NCI-H510A treated with DMSO at 0.1 percent for 48 hours (cell line): ENCODE measurements at places on chromosomes 5 and 9.

- DNase-seq = no peak
Measured at GRCh38 chr9:18699764-18700163, 225.8 kb downstream of the ADAMTSL1 start.

GRCh38 chr9:133714606-133715294 lies 23.4 kb downstream of the SARDH start:
- DNase-seq = no peak

DNA sequence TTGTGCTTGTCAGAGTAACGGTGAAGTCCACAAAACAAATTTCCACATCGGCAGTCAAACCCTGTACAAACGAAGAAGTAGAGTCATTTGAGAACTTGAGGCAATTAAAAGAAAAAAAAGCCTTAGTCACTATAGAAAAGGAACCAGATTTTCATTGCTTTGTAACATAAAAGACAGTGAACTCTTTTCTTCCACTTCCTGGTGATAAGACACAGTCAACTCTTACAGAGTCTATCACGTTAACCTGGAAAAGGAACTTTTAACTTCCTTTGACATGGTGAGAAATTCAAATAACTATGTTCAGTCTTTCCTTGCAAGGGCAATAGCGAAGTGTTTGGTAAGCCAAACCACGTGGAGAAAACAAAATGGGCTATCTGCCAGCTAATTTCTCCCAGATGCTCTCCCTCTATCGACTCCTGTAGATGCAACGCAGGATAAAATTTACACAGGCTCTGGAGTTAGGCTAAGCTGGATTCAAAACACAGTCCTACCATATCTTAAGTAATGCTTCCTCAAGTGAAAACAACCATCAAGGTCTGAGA lies 8.9 kb downstream of the ZFAND5 start:
- no peak for DNase-seq

- peak; percentile 8 for DNase-seq
Measured at GRCh38 chr9:121439711-121440664, 59.7 kb downstream of the GGTA1 start.

GRCh38 chr9:31520301-31521085 lies 864.0 kb upstream of the ACO1 start:
- DNase-seq = no peak

DNA sequence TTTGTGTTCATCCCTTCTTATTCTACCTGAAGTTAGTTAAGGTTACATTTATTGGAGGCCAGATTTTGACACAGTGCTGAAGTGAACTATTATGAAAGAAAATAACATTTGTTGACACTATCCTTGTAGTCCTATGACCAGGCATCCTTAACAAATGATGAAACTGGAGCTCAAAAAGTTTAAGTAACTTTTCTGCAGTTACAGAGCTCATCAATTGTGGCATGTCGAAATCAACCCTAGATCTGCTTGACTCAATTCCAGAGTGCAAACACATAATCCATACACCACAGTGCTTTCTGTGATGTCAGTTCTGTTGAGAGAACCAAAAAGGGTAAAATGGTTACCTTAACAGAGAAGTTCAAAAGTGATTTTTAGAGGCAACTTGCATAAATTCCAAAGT lies 28.6 kb downstream of the KCNN2 start:
- DNase-seq = no peak

DNA sequence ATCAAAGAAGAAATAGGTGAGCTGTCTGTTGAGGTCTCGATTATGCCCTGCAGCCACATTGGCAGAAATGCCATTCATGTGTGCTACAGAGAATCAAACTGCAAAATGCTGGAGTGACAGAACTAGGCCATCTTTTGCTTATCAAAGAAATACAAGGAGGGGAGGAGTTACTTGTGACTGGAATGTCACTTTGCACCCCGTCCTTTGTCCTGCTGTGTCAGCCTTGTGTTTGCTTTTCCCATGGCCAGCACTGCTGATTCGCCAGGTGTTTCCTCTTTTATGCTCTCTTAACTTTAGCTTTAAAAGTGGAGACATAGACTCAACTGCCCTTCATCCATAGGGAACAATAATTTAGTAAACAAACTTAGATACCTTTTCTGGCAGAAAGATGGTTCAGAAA lies 54.3 kb downstream of the SLC46A2 start:
- peak; percentile 96 for DNase-seq

- no peak for DNase-seq
Measured at GRCh38 chr5:30539004-30539634, 654.4 kb upstream of the CDH6 start.

DNA sequence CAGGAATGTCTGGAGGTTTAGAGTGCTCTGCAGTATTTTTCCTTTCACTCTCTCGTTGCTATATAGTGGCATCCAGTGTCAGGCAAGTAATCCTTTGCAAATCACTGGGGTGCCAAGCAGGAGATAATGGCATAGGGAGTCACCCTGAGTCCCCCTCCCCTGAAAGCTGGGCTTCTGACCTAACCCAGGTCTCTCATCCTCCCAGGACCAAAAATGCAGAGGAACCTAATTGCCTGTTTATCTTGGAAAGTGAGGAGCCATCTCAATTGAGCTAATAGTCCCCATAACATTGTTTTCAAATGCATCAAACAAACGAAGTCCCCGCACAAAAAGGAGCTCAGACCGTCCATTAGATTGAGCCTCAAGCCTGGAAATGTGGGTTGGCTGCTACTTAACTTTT lies 368.0 kb upstream of the IRX2 start:
- no peak for DNase-seq

DNA sequence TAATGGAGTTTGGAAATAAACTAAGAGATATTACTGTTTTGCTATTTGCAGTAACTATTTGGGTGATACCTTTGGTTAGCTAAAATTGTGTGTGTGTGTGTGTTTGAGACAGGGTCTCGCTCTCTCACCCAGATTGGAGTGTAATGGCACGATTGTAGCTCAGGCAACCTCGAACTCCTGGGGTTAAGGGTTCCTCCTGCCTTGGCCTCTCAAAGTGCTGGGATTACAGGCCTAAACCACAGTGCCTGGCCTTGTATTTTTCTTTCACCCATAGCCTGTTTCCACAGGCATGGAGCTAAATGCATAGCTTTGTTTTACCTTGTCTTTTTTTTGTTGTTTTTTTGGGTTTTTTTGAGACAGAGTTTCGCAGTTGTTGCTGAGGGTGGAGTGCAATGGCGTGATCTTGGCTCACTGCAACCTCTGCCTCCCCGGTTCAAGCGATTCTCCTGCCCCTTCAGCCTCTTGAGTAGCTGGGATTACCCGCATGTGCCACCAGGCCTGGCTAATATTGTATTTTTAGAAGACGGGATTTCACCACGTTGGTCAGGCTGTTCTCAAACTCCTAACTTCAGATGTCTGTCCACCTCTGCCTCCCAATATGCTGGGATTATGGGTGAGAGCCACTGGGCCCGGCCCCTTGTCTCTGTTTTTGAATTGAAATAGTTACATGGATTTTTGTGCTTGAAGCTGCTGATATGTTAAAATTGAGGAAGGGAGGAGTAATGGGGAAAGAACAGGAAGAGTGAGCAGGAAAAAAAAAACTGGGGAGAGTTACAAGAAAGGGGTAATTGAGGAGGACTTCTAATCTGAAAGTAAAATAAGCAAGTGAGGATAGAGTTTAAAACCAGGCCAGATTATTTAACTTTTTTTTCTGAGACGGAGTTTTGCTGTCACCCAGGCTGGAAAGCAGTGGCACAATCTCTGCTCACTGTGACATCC lies 5.7 kb downstream of the GPBP1 start:
- no peak for DNase-seq

- DNase-seq = no peak
Measured at GRCh38 chr9:114003758-114004157, 74.3 kb downstream of the AMBP start.

- DNase-seq = no peak
Measured at GRCh38 chr5:68315679-68316271, 100.2 kb downstream of the PIK3R1 start.

DNA sequence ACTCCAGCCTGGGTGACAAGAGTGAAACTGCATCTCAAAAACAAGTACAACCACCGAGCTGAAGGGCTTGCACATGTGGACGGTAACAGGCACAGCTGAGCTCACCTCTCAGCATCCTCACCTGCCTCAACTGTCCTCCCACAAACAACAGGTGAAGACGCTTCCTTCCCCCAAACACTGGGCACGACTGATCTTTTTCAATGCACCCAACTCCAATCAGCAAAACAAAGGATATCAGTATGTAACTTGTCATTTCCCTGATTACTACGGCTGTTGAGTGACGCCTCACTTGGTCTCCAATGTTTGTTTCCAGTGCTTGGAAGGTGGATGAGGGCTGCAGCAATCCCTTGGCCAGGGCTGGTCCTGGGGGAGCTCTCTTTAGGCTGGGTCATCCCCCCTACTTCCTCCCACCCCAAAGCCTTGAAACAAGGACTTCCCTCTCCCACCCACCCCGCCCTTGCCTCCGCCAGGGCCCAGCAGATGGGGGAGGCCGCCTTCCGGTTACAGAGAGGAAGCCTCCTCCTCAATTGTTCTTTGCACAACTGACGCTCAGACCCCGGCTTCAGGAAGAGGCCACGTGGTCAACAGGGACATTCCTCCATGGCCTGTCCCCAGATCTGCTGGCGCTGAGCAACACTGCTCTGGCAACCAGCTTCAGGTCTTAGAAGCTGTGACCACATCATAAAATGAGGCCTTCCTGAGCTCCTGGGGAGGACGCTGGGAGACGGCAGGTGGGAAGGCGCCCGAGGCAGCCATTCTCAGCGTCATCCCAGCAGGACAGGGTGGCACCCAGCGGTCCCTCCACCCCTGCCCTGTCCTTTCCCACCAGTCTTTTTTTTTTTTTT lies 5.9 kb downstream of the FAM78A start:
- no peak for DNase-seq

DNA sequence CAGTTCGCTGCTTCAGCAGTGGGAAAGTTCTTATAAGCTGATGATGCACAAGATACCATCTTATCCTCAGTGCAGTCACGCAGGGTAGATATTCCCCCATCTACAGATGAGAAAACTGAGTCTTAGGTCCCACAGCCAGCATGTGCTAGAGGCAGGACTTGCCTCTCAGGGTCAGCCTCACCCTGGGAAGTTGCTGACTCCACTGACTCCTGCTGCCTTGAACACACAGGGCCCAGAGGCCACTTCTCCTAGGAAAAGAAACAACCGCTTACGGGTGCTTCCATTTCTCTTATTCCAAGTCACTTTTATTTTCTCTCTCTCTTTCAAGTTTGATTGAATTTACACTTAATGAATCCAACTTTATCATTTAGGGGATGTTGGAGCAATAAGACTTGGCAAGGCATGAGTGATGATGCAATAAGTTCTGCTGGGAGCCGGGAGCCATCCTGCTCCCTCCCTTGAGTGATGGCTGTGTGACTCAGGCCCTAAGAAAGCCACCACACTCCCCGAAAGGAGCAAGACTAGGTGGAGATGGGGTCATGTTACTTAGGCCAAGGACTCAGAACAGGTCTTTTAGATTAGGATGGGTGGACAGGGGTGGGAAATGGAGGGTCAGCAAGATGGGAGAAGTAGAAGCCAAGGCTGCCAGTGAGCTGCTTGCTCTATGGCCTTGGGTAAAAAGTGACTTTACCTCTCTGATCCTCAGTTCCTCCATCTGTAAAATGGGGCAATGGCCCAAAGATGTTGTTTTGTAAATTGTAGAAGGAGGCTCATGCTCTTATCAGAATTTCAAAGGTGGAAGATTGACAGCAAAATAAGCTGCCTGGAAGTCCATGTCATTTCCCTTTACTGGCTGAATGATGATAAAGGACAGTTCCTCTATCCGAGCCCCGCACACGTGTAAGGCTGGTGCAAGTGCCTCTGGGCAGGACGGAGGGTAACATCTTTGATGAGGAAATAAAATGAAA lies 67.4 kb upstream of the ZNF618 start:
- DNase-seq = no peak
